NCI-H226 (cell line): ENCODE measurements at places on chromosomes 7 and 10.
A peak's percentile ranks its signal among the peaks of the same experiment; 100 is the strongest.

DNA sequence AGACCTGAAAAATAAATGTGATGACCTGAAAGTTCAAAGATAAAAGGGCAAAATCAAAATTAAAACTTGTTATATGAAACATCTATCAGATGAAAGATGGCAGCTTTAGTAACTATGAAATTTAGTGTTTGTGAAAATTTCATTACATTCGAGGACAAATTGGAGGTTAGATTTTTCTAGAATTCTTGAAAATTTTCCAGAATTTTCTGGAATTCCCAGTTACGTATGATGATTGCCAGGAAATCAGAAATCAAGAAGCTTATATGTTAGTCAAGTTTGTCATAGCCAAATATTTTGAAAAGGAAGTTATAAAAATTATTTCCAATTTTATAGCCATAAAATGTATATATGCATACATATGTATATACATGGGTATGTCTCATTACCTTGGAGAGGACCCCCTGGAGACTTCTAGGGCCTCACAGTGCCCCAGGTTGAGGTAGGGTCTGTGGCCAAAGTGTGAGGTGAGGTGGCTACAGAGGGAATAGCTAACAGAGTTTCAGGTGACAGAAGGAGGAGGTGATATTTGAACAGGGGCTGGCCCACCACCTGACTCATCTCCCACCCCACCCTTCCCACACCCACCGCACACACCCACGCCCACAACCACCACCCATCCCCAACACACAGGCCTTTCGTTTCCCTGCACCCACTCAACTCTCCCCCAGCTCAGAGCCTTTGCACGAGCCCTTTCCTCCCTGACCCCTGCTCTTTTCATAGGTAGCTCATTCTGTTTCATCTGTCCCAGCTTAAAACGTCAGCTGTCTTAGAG, 21.5 kb downstream of the C10orf105 start:
- DNase-seq: no peak

GRCh38 chr10:61989995-61990760, 88.7 kb downstream of the ARID5B start:
- no peak for DNase-seq

GRCh38 chr10:110505130-110505770, 7.5 kb downstream of the DUSP5 start:
- DNase-seq: no peak

DNA sequence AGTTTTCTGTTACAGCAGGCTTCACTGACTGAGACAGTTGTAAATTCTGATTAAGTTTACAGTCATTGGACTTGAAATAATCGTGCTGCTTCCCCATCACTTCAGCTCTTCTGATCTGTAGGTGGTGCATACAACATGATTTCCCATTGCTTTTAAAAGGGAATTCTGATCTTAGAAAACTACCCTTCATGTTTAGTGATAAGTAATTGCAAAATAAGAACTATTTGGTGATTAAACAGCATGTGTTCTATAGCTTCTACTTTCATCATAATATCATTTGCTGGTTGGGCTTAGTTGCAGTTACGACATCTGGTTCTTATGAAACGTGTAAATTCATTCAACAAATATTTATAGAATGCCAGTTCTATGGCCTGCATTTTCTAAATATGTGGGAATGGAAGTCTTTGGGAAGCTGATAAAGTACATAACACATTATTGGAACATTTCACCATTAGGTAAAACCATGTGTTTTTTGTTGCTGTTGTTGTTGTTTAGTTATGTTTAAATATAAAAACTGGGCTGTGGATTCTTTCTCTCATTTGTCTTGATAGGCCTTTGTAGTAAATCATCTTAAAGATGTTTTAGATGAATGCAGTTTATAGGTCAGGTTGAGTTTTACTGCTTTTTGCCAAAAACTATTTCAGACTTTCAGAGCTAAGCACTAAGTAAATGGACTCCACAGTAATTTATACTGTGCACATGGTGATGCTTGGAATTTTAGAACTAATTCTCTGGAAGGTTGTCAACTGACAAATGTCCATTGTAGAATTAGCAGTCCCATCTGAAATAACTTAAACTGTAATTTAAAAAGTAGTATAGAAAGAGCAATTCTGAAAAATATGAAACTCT, 13.1 kb downstream of the GNAI1 start:
- peak; percentile 88 for DNase-seq

GRCh38 chr10:124307591-124307990, 111.1 kb downstream of the OAT start:
- DNase-seq: no peak
